Naive thymus-derived CD8-positive, alpha-beta T cell (primary cell): ENCODE measurements at places on chromosomes 13 and 19. TPM values are rescaled to one million over a fixed set of nuclear protein-coding genes. Genes with fewer than 3 reads are reported as not detected.

NCR1 gene
- not detected for polyA plus RNA-seq

NUMBL gene
- 0.80 TPM for polyA plus RNA-seq

DNA sequence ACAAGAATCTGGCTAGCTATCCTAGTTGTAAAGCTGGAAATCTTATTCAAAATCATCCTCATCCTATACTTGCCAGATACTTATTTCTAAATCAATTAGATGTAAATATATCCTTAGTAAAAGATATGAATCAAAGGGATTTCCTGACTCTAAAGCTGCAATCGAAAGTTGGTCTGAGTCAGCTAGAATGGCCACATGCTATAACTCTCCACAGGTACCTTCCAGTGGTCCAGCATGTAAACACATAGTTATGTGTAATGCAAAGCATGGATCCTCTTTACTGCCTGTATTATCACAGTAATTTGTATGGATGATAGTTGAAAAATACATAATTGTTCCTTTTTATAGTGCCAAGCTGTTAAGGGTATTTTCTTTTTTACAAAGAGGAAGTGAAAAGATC is 27.4 kb downstream of the SLITRK6 start:
- no peak for DNase-seq
- no peaks in the 10 kb centered on the region for H3K27me3 ChIP-seq
- no peak overlapping the region for H3K27ac ChIP-seq
- H3K4me3 ChIP-seq = no peak overlapping the region
- peaks cover 3% of the 10 kb centered on the region for H3K4me1 ChIP-seq

LILRA5 gene
- polyA plus RNA-seq = not detected
